ENCODE measurements at places on chromosomes 11 and 22.

DNA sequence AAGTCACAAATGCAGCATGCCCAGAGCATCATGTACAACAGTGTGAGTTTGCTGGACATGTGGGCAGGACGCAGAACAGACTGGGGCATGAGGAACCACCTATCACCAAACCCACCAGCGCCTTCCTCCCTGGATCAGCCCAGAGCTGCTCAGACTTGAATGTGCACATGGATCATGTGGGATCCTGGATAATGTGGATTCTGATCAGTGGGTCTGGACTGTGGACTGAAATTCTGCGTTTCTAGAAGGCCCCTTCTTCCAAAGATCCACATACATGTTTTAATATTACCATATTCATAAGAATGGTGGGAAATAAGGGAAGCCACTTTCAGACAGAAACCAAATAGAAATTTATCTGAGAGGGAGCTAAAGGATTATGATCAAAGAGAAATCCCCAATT, 85.6 kb upstream of the VPREB1 start:
- no peak for DNase-seq

GRCh38 chr22:45483918-45484499, 18.7 kb upstream of the FBLN1 start:
- DNase-seq = no peak

- DNase-seq = no peak
Measured at GRCh38 chr11:21426931-21427330, 757.5 kb downstream of the NELL1 start.

- peak; percentile 61 for DNase-seq
Measured at GRCh38 chr11:93543292-93543977, at the start of gene SMCO4. TSS of gene SMCO4 (minus strand) at chr11:93543391. CDS start at chr11:93479189, 64,202 bp downstream.

GRCh38 chr11:60592601-60593000, 77.4 kb downstream of the MS4A13 start:
- DNase-seq = no peak

GRCh38 chr22:46082633-46083032, 67.7 kb upstream of the PPARA start:
- no peak for DNase-seq

GRCh38 chr11:28833670-28834069, 725.5 kb downstream of the METTL15 start:
- DNase-seq = no peak
